Naive thymus-derived CD8-positive, alpha-beta T cell (primary cell): ENCODE measurements at places on chromosomes 3 and 15.

DNA sequence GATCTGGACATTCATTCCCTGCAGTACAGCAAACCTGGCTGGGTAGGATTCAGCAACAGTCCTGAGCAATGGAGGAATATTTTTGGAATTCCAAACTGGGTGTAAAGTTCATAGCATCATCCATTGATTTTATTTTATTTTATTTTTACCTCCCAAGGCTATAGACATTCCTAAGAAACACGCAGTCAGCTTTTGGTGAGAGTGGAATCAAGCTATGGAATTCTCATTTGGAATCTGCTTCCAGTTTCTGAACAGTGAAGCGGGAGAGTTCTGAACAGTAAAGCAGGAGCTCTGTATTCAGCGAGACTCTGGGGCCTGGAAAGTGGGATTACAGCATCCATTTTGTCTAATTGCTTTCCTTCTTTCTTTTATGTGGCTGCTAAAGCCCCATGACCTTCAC lies 1.4 kb upstream of the PDZRN3 start:
- no peaks in the 10 kb centered on the region for H3K36me3 ChIP-seq
- no peak overlapping the region for H3K4me3 ChIP-seq
- H3K4me1 ChIP-seq: no peaks in the 10 kb centered on the region
- H3K27ac ChIP-seq: no peak overlapping the region

GRCh38 chr15:75182187-75183131 lies 19.2 kb upstream of the C15orf39 start:
- no peak overlapping the region for H3K27ac ChIP-seq
- H3K27me3 ChIP-seq: peaks cover 18% of the 10 kb centered on the region
- no peaks in the 10 kb centered on the region for H3K36me3 ChIP-seq
- peaks cover 7% of the 10 kb centered on the region for H3K4me1 ChIP-seq
- no peak overlapping the region for H3K4me3 ChIP-seq

DNA sequence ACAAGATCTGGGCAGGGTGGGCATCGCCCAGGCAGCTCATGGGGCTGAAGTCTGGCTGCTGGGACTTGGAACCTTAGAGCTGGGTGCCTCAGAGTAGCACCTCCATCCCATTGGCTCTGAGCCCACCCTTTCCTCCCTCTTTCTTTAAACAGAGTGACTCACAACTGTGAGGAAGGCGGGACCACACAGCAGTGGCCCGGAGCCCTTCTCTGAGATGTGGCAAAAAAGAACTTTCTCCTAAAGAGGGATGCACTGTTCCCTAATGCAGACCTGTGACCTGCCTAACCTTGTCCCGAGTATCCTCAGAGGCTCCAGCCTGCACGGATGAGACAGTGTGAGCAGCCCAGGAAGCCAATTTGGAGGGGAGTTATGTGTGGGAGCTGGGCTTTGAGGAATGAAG lies 23.6 kb downstream of the PRR20G start:
- peaks cover 25% of the 10 kb centered on the region for H3K27me3 ChIP-seq
- no peak overlapping the region for H3K27ac ChIP-seq
- no peaks in the 10 kb centered on the region for H3K4me1 ChIP-seq
- H3K36me3 ChIP-seq: peaks cover 6% of the 10 kb centered on the region

GRCh38 chr3:179224584-179224983 lies 26.3 kb downstream of the KCNMB3 start:
- H3K36me3 ChIP-seq: peaks cover 4% of the 10 kb centered on the region
- H3K27me3 ChIP-seq: no peaks in the 10 kb centered on the region
- H3K4me1 ChIP-seq: no peaks in the 10 kb centered on the region
- no peak overlapping the region for H3K4me3 ChIP-seq

GRCh38 chr3:107555359-107555758 lies 32.6 kb downstream of the BBX start:
- no peak overlapping the region for H3K27ac ChIP-seq
- H3K4me1 ChIP-seq: peaks cover 24% of the 10 kb centered on the region
- no peaks in the 10 kb centered on the region for H3K27me3 ChIP-seq
- peaks cover 20% of the 10 kb centered on the region for H3K36me3 ChIP-seq
- H3K4me3 ChIP-seq: no peak overlapping the region
- no peak for DNase-seq
